ENCODE measurements at places on chromosomes 4 and X.

- ATAC-seq, result no peak
Observed at GRCh38 chr4:149584722-149585121, 230.9 kb downstream of the IQCM start.

- ATAC-seq, result no peak
Observed at GRCh38 chr4:134627366-134627765, 425.8 kb upstream of the PABPC4L start.

DNA sequence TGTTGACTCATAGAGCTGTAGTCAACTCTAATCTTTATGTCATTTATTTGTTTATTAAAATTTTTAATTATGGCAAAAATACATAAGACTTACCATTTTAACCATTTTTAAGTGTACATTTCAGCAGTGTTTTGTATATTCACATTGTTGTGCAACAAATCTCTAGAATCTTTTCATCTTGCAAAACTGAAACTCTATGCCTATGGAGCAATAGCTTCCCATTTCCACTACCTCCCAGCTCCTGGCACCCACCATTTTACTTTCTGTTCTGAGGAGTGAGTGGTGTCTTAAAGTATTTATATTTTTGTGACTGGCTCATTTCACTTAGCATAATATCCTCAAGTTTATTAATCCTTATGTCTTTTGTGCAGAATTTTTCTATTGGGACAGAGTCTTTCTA, 181.0 kb downstream of the GPAT3 start:
- ATAC-seq, result no peak

DNA sequence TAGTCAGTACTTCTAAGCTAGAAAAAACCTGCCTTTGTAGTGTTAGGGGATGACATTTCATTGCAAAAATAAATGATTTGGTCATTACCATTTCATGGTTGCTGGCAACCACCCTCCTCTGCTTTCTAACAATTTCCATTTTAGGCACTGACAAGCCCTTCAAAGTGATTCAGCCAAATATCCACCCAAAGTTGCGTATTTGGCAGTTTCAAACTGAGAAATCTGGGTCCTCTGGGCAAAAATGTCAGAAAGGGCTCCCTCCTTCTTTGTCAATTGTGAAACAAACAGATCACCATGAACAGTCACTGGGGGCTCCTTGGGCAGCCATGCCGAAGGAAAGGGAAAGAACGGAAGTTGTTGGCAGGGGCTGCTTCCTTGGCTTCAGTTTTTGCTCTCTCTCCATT, 33.0 kb downstream of the PLAC1 start:
- no peak for ATAC-seq

GRCh38 chrX:102599084-102599950, at the start of gene ARMCX5:
Gene ARMCX5, plus strand, starts transcription at chrX:102599515. Its CDS starts 2,627 bp downstream, at chrX:102602142.
- peak; percentile 94 for ATAC-seq

Measured in SK-N-SH treated with all-trans-retinoic acid at 6 μM for 48 hours (cell line).